Activated CD4-positive, alpha-beta T cell treated with anti-CD3 and anti-CD28 coated beads for 4 hours (primary cell): ENCODE measurements at places on chromosomes 6 and 20.

DNA sequence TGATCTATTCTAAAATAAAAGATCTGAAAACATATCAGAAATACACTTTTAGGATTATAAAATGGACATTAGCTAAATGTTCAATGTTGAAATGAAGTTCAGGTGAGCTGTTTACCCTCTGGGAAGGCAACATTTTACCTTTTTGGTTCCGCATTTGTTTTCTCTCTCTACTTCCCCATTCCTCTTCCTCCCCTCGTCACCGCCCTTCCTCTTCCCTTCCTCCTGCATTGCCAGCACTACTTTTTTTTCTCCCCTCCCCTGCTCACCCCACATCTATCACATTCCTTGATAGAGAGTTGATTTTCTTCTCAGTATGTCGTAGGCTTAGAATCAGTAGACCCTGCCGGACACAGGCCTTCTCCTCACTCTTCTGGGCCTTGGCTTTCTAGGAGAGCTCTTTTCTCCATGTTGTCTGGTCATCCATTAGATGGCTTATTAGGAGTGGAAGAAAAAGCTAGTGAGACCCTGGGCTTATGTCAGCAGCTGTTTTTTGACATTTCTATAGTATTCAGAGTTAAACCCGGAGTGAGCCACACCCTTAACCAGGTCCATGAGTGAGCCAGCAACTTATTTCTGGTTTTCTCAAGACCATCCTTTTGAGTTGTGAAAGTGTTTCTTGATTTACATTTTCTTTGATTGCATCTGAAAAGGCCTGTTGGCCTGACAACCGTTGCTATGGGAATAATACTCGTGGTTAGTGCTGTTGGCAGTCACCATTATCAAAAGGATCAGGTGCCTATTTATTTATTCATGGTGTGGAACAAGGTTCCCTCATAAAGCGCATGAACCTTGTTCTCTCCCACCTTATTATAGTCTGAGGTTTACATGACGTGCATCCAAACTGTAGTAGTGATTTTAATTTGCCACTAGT lies 90.9 kb downstream of the DTD1 start:
- no peak for DNase-seq

DNA sequence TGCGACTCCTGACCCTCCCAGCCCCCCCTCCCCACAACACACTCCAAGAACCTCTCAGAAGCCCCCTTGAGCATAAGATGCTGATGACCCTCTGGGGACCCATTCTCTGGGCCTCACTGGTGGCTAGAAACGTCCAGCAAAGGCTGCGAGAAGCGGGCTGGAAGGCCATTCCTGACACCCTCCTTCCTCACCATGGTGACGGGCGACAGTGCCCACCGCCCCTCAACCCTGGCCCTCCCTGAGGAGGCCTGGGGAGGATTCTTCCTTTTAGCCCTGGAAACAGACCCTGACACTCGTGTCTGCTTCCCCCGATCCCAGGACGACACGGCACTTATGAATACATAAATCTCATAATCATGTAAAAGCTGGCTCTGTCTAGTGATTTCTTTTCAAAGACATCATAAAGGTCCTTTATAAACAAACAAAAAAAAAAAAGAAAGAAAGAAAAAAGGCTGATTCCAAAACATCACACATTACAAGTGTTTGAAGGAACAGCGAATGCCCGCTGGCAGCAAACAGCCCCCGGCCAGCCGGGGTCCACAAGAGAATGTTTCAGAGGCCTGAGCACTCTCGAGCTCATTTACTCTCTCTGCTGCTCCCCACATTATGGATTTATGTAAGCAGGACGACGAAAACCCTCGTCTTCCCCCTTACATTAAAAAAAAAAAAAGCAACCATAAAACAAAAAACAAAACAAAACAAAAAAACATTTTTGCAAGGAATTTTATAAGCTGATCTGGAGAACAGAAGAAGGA lies 40.7 kb downstream of the PREX1 start:
- no peak for DNase-seq

DNA sequence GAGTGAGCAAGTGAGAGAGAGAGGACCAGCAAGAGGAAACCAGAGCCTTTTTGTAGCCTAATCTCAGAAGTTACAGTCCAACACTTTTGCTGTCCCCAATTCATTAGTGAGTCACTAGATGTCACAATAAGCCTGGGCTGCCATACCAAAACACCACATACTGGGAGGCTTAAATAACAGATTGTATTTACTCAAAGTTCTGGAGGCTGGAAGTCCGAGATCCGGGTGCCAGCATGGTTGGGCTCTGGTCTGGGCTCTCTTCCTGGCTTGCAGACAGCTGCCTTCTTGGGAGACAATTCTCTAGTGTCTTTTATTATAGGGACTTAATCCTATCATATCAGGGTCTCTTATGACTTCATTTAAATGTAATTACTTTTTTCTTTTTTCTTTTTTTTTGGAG lies 50.7 kb upstream of the FERMT1 start:
- DNase-seq, result no peak

- peak; percentile 43 for DNase-seq
Measured at GRCh38 chr6:37168811-37169495, 999 bp upstream of the PIM1 start.

GRCh38 chr6:109521080-109521479 lies 38.1 kb upstream of the ZBTB24 start:
- no peak for DNase-seq

DNA sequence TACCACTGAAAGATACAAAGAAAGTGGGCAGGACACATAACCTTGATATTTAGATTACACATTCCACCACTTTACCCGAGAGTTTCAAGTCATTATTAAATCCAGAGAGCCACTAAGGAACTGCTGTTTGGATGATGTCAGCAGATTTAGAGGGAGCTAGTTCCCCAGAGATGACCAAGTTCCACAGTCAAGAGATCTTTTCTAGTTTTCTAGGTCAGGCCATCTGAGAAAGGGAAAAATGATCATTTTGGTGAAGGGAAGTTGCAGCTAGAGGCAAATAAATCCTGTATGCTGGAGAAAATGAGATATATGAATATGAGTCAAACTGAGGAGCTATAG lies 147.8 kb downstream of the HS3ST5 start:
- DNase-seq, result no peak

DNA sequence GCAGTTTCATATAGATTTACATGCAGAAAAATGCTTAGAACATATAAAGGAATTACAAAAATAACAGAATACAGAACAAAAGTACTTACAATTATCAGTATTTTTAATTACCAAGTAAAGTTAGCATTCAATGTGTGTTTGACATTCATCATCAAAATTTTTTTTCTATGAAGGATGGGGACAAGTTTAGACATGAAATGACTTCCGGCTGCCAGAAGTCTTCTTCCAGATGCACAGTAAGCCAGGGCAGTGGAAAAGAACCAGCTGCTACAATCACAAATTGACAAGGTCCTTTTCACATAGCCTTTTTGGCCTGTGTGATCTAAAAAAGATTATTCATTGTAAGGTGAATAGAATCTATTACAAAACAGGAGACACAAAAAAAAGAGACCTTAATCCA lies 73.8 kb downstream of the HUS1B start:
- no peak for DNase-seq

DNA sequence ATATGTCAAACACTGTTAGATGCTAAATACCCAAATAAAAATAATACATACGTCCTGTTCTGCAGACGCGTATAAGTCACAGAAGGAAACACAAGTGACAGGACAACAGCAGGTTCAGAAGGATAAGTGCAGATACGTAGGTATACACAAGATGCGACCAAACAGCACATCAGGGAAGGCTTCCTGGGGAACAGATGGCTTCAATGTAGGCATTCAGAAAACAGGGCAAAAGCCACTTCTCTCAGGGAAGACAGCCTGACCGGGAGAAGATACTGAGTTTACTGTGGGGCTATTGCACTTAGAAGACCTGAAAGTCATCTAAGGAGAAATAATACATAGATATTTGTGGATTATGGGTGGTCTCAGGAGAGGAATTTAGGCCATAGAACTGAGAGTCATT lies 1.9 kb downstream of the HLA-DPA1 start:
- no peak for DNase-seq

GRCh38 chr6:24472181-24472580 lies 17.2 kb downstream of the GPLD1 start:
- no peak for DNase-seq

DNA sequence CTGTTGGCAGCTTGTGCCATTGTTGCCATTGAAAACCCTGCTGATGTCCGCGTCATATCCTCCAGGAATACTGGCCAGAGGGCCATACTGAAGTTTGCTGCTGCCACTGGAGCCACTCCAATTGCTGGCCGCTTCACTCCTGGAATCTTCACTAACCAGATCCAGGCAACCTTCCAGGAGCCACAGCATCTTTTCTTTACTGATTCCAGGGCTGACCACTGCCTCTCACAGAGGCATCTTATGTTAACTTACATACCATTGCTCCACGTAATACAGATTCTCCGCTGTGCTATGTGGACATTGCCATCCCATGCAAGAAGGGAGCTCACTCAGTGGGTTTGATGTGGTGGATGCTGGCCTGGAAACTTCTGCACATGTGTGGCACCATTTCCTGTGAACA lies 221.8 kb upstream of the FAM83B start:
- DNase-seq, result no peak

DNA sequence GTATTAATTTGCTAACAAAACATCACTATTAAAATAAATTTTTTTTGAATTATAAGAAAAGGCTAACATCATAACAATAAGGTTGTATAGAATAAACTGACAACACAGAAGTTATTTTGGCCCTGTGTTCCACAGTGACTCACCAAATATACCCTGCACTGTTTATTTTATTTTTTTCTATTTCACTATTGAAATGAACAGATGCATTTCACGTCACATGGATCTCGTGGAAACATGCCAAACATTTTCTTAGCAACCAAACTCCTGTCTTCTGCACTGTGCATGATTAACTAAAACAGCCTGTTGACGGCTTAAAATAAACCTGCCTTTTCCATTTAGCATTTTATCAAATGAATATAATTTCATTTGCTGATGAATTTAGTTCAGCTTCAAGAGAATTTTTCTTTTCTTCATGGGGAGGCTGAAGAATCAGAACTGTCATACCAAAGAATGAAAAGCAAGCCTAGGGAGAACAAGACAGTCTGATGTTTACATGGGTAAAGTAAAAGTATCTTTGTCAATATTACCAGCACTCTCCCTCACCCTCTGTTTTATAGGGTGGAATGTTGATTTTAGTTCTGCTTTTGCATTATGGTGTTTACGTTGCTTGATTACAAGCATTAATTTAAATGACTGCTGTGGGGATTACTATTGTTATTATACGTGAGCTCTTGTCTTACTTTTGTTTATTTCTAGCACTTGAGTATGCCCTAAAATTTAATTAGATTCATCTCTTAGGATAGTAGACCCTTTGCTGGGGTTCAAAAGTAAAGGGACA lies 115.3 kb downstream of the LCA5 start:
- DNase-seq, result no peak

DNA sequence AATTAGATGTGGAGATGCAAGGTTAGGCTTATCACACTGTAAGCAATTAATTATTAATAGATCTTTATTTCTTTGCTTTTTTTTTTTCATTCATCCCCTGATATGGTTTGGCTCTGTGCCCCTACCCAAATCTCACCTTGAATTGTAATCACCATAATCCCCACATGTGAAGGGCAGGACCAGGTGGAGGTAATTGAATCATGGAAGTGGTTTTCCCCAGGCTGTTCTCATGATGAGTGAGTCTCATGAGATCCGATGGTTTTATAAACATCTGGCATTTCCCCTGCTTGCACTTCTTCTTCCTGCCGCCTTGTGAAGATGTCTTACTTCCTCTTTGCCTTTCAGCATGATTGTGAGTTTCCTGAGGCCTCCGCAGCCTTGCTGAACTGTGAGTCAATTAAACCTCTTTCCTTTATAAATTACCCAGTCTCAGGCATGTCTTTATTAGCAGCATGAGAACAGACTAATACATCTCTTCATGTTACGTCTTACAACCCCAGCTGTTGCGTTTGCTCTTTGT lies 333.8 kb downstream of the CDH26 start:
- DNase-seq, result no peak

DNA sequence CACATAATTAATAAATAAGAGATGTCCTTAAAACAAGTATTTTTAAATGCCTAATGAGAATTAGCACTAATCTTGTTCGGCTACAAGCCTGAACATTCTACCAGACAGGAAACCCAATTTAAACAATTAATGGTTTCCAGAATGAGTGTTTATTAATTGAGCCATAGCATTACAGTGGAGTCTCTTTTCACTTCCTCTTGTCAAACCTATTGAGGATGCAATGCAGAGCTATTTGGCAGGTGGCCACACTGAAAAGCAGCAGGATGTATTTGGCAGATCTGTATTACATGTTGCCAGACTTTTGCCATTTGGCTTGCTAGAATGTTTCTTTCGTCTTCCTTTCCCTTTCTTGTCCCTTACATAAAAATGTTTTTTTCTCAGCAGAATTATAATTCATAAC lies 475.2 kb upstream of the MARCKS start:
- DNase-seq, result no peak

DNA sequence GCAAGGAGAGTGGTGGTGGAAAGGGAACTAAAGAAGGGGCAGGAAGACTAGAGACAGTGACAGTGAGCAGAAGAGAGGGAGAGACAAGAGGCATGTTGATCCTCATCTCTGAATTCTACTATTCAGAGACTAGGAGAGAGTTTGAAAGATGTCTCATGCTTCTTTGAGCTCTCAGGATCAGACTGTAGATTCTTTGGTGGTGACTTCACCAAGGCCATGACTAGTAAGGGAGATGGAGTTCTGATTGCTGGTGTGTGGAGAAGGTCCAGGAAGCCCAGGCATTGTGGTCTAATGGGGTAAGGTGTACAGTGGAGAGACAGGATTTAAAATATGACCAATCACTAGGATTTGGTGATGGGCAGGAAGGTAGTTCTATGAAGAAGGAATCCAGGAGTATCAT lies 713 bp downstream of the WFDC9 start:
- DNase-seq, result no peak

DNA sequence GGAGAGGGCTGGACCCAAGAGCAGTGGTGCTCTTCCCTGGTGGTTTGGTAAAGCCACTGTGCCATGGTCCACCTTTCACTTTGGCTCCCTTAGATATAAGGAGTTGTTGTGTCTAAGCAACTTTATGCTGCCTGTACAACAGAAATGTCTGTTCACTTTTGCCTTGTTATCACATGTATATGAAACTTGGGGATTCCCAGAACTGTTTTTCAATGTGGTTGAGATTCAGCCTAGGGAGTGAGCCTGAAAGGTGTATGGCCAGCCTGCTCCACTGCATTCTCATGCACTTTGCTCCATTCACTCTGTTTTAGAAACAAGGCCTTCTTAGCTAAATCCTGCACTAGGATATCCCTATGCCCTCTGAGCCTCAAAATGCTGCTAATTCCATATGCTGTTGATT lies 234.5 kb upstream of the THEMIS start:
- DNase-seq, result no peak

GRCh38 chr20:8073024-8073832 lies 53.7 kb upstream of the TMX4 start:
- no peak for DNase-seq
